ENCODE measurements at places on chromosomes 6 and 20.

GRCh38 chr20:59207235-59207634, 43.6 kb downstream of the ZNF831 start:
- no peak for DNase-seq

- no peak for DNase-seq
Observed at GRCh38 chr6:44152533-44152932, 6.1 kb upstream of the CAPN11 start.

GRCh38 chr20:46261456-46262253, 46.6 kb downstream of the CDH22 start:
- DNase-seq = no peak

DNA sequence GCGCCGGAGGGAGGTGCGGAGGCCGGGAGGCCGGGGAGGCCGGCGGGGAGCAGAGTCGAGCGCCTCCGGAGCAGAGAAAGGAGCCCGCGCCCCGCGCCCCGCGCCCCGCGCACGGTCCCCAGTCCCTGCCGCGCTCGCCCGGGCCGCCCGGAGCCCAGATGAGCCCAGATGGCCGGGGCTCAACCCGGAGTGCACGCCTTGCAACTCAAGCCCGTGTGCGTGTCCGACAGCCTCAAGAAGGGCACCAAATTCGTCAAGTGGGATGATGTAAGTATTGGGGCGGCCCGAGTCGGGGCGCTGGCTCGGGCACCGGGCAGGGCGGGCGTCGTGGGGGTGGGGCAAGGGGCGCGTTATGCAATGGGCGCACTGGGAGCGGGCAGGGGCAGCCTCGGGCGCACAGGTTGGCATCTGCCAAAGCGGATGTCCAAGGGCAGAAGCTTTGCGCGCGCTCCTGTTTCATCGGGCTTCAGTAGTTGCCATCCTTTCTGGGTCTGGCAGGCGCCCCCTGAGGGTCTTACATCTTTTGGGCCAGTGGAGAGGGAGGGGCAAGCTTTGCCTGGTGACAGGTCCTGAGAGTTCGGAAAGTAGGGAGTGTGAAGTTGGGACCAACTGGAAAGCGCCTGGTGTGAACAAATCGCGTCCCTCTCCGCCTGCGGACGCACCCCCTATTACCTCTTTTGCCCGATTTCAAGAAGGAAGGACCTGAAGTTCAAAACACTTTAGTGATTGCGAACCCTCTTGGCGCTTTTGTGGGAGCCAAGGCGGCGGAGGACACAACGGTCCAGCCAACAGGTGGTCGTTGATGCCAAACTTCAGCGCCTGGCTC, 631 bp downstream of the PLCB1 start:
- no peak for DNase-seq
